Left ventricle myocardium superior (tissue), 1 donor: ENCODE measurements at places on chromosomes 5 and 9.

- DNase-seq, result no peak
Observed at GRCh38 chr5:94361161-94361560, 257.2 kb downstream of the KIAA0825 start.

GRCh38 chr9:127389381-127390247 lies 7.4 kb upstream of the SLC2A8 start:
- DNase-seq, result no peak

DNA sequence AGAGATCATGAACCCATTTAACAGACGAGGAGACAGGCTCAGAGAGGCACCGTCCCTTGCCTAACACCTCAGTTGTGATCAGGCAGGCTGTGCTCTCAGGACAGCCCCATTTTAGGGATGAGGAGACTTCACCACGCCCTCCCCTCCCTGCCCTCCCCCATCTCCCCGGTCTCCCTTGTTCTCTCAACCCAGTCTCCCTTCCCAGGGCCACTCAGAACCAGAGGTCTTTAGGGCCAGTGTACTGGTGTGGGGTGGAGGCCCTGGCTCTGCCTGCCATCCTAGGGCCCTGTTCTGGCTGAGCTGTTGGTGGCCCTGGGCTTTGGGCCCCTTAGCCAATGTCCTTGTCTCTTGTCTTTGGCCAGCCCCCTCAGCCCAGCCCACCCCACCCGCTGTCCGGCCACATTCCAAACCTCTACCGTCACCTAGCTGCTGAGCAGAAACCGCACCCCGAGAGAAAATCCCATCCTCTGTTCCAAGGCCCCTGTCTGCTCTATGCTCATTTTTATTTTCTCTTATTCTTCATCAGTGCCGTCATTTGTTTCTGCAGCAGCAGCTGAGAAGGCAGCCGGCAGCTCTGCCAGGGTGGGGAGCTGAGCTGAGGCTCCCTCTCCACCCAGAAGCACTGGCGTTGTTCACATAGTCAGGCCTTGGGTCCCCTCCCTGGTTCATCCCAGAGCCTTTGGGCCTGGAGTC lies 33.9 kb downstream of the OLFML2A start:
- no peak for DNase-seq

- DNase-seq, result no peak
Observed at GRCh38 chr9:123246534-123246933, 21.9 kb downstream of the STRBP start.

- no peak for DNase-seq
Observed at GRCh38 chr5:66197764-66198405, 53.8 kb downstream of the SREK1 start.

GRCh38 chr9:95822583-95823431 lies 52.7 kb upstream of the ERCC6L2 start:
- DNase-seq, result no peak

DNA sequence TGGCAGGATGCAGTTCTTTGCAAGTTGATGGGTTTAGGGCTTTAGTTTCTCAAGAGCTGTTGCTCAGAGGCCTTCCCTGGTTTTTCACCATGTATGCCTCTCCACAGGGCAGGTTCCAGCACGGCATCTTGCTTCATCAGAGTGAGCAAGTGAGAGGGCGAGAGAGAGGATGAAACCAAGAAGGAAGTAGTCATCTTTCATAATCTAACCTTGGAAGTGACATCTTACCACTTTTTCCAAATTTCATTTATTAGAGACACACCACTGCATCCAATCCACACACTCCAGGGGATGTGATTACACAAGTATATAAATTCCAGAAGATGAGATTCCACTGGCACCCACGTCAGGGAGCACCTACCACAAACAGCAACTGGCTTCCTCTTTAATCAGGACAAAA lies 294.4 kb downstream of the MARCHF11 start:
- DNase-seq, result no peak

DNA sequence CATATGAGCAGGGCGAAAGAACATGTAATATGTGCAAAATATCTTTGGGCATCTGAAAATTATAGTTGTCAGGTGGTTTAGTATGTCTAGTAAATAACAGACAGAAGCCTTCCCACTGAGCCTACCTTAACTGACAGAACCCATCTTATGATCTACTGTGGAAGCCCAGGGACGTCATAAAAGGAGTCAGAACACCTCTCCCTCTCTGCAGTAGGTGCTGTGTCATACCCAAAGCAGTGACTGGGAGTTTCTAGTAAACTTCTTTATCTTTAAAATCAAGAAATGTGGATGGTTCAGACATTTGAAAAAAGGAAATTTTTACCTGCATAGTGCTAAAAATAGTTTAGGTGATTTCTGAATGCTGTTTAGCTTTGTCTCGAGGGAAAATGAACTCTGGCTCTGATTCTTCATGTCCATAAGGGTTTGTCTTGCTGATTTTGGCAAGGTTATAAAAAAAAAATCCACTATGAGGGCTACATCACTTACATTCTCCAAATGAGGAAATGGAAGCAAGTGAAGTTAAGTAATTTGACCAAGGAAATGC lies 104.0 kb downstream of the NUDT12 start:
- DNase-seq, result no peak

DNA sequence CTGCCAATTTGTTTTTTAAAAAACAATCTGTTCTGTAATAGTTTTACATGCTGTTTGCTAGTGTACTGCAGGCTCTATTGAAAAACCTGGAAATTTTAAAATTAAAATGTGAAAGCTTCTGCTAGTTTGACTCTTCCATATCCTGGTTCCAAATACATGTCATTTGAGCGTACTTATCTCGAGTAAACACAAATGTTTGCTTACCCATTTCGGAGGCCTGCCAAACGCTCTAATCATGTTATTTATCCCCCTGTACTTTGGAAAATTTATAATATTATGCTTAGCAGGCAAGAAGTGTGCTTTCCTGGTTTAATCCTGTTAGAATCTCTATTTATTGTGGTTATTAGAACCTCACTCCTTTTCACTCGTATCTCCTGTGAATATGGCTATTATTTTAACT lies 476.8 kb upstream of the CYLC2 start:
- no peak for DNase-seq

DNA sequence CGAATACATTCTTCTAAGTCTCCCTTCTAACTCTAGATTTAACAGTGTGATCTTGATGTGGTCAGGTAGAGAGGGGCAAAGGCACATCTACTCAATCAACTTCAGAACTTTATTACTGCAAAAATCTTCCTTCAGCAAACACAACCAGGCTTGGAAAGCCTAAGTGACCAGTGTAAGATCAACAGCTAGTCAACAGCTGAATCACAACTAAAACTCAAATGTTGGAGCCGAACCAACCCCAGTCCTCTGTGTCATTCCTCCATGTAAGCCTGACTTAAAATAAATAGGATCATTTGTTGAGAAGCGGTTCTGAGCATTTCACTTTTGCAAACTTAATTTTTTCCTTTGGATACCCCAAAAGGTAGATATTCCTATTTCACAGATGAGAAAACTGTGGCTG lies 352.7 kb downstream of the EBF1 start:
- DNase-seq, result no peak

DNA sequence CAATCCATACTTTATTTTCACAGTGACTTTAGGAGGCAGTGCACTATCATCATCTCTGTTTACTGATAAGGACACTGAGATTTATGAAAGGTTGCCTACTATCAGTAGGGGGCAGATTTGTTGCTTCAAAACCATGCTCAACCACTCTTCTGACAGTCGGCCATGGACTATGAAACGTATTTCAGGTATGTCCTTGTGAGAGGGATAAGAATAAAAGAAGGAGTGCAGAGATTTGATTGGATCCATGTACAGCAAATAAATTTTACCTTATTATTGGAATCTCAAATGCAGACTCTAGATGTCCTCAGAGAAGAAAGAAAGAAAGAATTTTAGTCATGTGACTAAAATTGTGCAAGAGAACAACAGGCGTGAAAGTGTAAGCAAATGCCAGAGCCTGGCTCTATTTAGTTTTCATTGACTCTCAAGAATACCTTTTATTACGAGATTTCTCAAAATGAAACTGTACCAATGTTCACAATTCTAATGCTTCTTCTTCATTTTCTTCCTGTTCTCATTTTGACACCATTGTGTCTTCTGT lies 296.6 kb upstream of the RASA1 start:
- no peak for DNase-seq

GRCh38 chr9:84002344-84002743 lies 21.7 kb downstream of the RMI1 start:
- DNase-seq, result no peak

DNA sequence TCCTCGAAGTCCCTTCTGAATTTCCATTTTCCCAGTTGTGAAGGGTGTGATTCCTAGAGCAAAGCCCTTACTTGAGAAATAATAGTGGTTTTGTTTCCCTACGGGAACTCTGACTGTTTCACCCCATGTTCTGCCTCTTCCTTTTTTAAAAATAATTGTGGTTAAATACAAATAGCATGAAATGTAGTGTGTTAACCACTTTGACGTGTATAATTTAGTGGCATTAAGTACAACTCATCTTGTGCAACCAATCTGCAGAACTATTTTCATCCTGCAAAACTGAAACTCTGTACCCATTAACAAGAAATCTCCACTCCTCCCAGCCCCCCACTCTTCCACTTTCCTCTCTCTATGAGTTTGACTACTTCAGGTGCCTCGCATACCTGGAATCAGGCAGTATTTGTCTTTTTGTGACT lies 35.6 kb upstream of the HAND1 start:
- no peak for DNase-seq

GRCh38 chr5:141965071-141965470 lies 3.8 kb upstream of the RNF14 start:
- no peak for DNase-seq

- DNase-seq, result no peak
Observed at GRCh38 chr5:132759114-132760048, 12.2 kb downstream of the CCNI2 start.

DNA sequence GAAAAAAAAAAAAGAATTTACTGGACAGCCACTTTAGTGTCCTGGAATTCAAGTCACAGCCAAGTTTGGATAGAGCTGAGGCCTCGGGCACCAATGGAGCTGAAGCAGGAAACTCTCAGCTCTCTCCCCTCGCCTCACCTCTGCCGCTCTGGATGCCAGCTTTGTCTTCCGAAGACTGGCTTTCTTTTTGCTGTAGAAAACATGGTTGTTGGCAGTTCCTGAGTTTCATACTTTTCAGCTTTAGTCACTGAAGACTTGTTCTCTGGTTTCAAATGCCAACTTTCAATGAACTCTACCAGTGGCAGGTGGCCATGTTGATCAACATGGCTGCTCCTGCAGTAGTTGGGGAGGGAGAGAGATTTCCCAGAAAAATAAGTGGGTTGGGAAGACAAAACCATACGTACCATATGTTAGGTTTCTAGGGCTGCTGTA lies 142.2 kb downstream of the SNX18 start:
- no peak for DNase-seq

DNA sequence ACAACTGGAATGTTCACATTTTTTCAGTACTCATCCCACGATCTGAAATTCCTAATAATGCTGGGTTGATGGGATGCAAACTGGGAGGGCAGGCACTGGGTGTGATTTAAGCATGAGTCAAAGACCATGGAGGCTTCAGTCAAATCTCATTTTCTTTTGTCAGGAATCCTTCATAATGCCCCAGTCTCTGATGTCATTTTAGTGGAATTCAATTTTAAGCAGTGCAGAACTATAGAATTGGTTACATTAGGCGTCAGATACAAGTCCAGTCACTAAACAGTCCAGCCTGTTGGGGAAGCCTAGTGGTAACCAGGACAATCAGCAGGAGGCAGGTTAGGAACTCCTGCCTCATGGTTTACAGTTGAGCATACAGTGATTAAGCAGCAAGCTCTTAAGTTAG lies 41.0 kb upstream of the TMEM215 start:
- DNase-seq, result no peak
